ENCODE measurements at places on chromosomes 5 and 9.
A peak's percentile ranks its signal among the peaks of the same experiment; 100 is the strongest.

- H3K4me1 ChIP-seq = peaks cover 66% of the 10 kb centered on the region
- H3K27ac ChIP-seq = peak overlapping the region; percentile 55
- H3K27me3 ChIP-seq = no peaks in the 10 kb centered on the region
- DNase-seq = peak; percentile 78
These were observed 20.3 kb downstream of the CAMSAP1 start for GRCh38 chr9:135887021-135887507.

DNA sequence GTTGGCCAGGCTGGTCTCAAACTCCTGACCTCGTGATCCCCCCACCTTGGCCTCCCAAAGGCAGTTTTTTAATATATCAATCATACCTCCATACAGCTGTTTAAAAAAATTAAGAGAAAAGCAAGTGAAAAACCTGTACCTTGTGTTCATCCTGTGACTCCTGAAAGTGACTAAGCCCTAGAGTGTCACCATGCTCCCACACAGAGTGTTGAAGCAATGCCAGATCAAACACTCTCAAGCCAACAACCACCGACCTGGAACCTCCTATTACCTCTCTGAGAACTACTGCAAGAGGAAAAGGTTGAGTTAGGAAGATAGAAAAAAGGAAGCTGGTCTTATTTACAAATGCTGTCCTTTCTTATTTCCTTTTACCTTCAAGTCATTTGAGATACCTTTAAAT is 123.5 kb downstream of the RASEF start:
- no peaks in the 10 kb centered on the region for H3K36me3 ChIP-seq
- H3K4me1 ChIP-seq = no peaks in the 10 kb centered on the region
- H3K27ac ChIP-seq = no peak overlapping the region

DNA sequence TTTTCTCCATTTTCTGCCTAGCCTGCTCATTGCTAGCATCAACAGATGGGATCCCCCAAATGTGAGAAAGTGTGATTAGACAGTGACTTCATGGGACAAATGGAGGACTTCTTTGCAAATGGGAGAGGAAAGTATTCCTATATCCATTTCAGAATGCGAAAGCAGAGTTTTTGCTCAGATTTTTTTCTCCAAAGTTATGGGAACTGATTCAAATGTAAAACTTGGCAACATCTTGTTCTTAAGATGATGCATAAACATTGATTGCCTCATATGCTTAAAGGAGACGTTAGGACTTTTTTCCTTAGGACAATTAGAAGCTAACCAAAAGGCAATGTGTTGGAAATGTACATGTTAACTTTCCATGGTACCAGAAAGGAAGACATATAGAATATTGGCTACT is 704.3 kb upstream of the ZNF608 start:
- no peak for DNase-seq
- H3K27ac ChIP-seq = no peak overlapping the region
- no peaks in the 10 kb centered on the region for H3K36me3 ChIP-seq
- H3K27me3 ChIP-seq = no peaks in the 10 kb centered on the region

DNA sequence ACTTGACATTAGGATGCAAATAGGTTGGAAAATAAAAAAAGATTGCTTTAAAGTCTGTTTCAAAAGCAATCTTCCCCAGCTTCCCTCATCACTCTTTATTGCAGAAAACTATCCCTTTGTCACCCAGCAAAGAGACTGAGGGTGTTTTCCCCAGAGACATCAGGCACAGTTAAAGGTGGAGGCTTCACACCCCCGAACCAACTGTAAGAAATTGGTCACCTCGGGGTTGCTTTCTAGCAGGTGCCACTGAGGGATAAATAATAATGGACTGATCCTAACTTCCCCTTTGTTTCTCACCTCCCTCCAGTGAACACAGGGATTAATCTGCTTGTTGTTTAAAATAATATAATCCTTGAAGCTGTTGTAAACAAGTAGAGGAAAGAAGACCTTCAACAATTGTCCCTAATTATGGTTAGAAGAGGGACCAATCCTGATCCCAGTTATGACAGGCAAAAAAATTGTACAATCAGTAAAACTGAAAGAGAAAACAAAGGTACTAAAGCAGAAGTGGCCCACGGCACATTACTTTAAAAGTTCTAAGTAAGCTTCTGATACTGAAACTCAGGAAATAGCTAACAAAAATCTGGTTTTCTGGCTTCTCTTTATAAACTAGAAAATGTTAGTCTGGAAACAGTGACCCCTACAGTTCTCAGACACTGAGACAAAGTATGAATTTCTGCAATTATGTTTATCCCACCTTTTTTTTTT is 6.6 kb upstream of the PCSK1 start:
- peaks cover 12% of the 10 kb centered on the region for H3K27me3 ChIP-seq
- H3K4me3 ChIP-seq = no peak overlapping the region
- no peaks in the 10 kb centered on the region for H3K4me1 ChIP-seq
- no peak for DNase-seq

GRCh38 chr5:153798830-153799229 is 239.9 kb downstream of the FAM114A2 start:
- no peaks in the 10 kb centered on the region for H3K36me3 ChIP-seq
- H3K4me3 ChIP-seq = no peak overlapping the region
- no peaks in the 10 kb centered on the region for H3K4me1 ChIP-seq

GRCh38 chr9:107693625-107694326 is 204.2 kb upstream of the KLF4 start:
- no peaks in the 10 kb centered on the region for H3K36me3 ChIP-seq
- no peak for DNase-seq
- no peaks in the 10 kb centered on the region for H3K27me3 ChIP-seq
- no peak overlapping the region for H3K27ac ChIP-seq
- no peaks in the 10 kb centered on the region for H3K4me1 ChIP-seq
- no peak overlapping the region for H3K4me3 ChIP-seq

DNA sequence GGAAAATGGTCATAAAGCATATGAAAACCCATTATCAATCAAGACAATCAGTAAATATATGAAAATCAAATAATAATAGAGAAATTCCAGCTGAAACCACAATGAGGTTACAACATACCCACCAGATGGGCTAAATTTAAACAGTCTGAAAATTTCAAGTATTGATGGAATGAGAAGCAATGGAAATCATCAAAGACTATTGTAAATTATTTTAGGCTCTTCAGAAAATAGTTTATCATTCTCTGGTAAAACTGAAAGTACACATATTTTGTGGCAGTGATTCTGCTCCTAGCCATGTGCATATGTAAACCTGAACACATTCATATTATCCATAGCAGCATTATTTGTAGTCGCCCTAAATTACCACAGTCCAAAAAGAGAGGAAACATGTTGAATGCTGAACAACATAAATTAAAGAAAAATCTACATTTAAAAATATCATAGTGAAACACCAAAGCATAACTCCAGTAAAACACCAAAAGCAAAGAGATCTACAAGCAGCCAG is 215.3 kb downstream of the PRELID2 start:
- no peak overlapping the region for H3K27ac ChIP-seq
- no peaks in the 10 kb centered on the region for H3K36me3 ChIP-seq
- DNase-seq = no peak
- no peak overlapping the region for H3K4me3 ChIP-seq

DNA sequence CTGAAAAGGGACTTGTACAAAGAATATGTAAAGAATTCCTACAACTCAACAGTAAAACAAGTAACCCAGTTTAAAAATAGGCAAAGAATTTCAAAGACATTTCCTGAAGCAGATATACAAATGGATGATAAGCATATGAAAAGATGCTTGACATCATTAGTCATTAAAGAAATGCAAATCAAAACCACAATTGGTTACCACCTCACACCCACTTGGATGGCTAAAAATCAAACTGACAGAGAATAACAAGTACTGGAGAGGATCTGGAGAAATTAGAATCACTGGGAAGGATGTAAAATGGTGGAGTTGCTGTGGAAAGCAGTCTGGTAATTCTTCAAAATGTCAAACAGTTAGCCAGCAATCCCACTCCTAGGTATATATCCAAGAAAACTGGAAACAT is 12.5 kb upstream of the FOXE1 start:
- no peak overlapping the region for H3K27ac ChIP-seq
- peaks cover 27% of the 10 kb centered on the region for H3K27me3 ChIP-seq
- H3K4me1 ChIP-seq = no peaks in the 10 kb centered on the region
- no peak overlapping the region for H3K4me3 ChIP-seq
- DNase-seq = no peak

GRCh38 chr9:20384642-20385041 is 237.7 kb downstream of the MLLT3 start:
- peaks cover 11% of the 10 kb centered on the region for H3K4me1 ChIP-seq
- no peaks in the 10 kb centered on the region for H3K27me3 ChIP-seq
- no peak for DNase-seq
- no peaks in the 10 kb centered on the region for H3K36me3 ChIP-seq
- no peak overlapping the region for H3K27ac ChIP-seq

GRCh38 chr9:72407114-72407513 is 42.1 kb upstream of the ZFAND5 start:
- no peaks in the 10 kb centered on the region for H3K27me3 ChIP-seq
- no peak overlapping the region for H3K4me3 ChIP-seq
- no peak for DNase-seq
- no peaks in the 10 kb centered on the region for H3K4me1 ChIP-seq

DNA sequence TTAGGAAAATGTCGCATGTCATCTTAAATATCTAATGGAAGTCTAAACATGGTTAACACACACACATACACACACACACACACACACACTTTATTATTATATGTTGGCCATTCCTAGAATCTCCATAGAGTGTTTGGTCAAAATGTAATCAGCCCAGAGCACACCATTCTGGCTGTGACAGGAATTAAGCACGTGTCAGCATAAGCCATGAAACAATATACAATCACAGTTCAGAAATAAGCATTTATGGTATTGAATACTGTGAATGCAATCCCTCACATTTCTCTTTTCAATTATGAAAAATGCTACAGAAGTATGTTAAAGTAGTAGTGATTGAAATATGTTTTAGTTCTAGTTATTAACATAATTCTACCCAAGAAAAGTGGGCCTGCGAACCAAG is 611.6 kb downstream of the PRELID2 start:
- H3K27ac ChIP-seq = no peak overlapping the region
- no peaks in the 10 kb centered on the region for H3K36me3 ChIP-seq
- no peak overlapping the region for H3K4me3 ChIP-seq
- DNase-seq = no peak
- no peaks in the 10 kb centered on the region for H3K27me3 ChIP-seq

DNA sequence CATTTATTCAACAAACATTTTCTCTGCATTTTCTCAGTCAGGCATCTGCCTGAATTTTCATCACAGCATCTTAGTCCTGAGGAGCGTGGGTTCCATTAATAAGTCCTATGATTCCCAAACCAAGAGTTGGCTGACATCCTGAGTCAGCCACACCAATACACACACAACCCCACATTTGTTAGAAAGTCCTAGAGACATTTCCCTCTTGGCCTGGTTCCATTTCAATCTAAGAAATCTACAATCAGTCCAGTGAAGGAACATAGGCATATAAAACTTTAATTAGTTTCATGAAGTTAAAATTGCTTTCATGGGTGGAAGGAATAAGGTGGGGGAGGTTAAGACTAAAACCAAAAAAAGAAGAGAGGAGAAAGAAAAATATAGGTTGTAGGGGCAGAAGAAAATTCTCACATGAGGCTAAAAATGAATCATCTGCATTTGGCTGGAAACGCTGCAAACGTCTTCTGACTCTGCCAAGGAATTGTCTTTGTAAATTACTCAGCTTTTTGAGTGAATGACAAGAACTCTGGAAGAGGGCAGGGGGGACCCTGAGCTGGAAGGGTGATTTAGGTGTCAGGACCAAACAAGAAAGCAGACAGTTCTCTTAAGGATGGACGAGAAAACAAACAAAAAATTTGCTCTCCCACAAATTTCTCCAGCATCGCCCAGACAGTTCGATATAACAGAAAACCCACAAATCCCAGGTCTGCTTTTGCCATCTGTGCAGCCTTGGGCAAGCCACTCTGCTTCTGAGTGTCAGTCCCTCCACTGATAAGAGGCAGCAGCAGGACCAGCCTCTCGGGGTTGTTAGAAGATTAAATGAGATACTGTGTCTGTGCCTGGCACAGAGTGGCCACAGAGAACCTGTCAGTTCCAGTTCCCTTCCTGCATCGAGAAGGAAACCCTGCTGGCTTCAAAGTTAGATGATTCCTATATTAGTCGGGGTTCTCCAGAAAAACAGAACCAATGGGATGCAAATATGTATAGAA is 289.7 kb downstream of the CDK5RAP2 start:
- H3K36me3 ChIP-seq = no peaks in the 10 kb centered on the region
- no peak overlapping the region for H3K4me3 ChIP-seq
- H3K27me3 ChIP-seq = no peaks in the 10 kb centered on the region
- H3K4me1 ChIP-seq = no peaks in the 10 kb centered on the region

DNA sequence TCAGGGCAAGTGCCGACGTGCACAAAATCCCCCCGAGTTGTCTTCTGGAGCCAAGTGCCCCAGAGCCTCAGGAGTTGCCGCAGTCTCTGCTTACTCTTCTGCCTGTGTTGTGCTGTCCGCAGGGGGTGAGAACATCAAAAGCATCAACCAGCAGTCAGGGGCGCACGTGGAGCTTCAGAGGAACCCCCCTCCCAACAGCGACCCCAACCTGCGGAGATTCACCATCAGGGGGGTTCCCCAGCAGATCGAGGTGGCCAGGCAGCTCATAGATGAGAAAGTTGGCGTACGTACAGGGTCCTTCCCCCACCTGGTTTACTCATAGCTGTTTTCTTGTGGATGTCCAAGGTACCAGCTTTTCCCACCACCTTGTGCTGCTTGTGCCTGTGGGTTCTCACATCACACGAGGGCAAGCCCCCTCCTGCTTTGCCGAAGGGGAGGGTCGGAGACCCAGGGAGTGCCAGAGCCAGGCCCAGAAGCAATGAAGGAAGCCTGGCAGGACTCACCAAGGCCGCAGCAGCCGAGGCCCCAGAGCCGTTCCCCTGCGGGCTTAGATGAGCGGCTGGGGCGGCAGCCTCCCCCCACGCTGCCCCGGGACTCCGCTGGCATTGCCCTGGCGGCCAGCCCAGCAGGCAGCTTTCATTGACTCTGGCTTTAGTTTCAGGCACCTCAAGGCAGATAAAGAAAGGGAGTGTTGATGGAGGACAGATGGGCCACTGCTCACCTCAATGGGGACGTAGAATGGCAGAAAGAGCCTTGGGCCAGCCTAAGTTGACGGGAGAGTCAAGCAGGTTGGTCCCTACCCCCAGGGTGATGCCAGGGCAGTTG is 33.7 kb upstream of the PRDM12 start:
- no peak overlapping the region for H3K4me3 ChIP-seq
- no peak overlapping the region for H3K27ac ChIP-seq
- peaks cover 82% of the 10 kb centered on the region for H3K36me3 ChIP-seq
- H3K4me1 ChIP-seq = no peaks in the 10 kb centered on the region
- no peak for DNase-seq

GRCh38 chr5:139872052-139872766 is 76.6 kb downstream of the PSD2 start:
- H3K4me1 ChIP-seq = no peaks in the 10 kb centered on the region
- no peak overlapping the region for H3K4me3 ChIP-seq
- no peaks in the 10 kb centered on the region for H3K36me3 ChIP-seq
- DNase-seq = no peak
- H3K27me3 ChIP-seq = no peaks in the 10 kb centered on the region
- no peak overlapping the region for H3K27ac ChIP-seq

DNA sequence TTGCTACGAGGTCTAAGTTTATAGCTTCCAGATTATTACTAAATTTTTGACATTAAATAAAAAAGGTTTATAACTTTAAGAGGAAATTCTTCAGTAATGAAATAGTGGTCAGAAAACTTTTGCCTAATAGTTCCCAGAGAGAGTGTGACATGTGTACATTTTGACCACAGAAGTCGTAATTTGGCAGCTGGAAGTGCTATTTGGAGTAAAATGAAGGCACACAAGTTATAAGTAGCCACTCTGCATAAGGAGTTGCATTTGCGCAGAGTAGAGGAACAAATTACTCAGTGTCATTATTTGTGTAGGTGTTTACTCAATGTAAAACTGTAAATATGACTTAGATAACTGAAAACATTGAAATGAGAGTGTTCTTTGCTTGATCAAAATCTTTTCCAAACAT is 408.4 kb downstream of the CCDC171 start:
- H3K27ac ChIP-seq = no peak overlapping the region
- no peaks in the 10 kb centered on the region for H3K36me3 ChIP-seq
- no peak overlapping the region for H3K4me3 ChIP-seq
- no peak for DNase-seq
- H3K4me1 ChIP-seq = no peaks in the 10 kb centered on the region

Data from gastrocnemius medialis (tissue), 4 donors.